ENCODE measurements at places on chromosomes 2 and 18. TPM values are rescaled to one million over a fixed set of nuclear protein-coding genes. Genes with fewer than 3 reads are reported as not detected.

GRCh38 chr2:171747371-171747770 lies 60.1 kb downstream of the DYNC1I2 start:
- H3K4me3 ChIP-seq: no peak overlapping the region
- no peaks in the 10 kb centered on the region for H3K27me3 ChIP-seq
- no peak overlapping the region for H3K27ac ChIP-seq
- no peaks in the 10 kb centered on the region for H3K4me1 ChIP-seq

DNA sequence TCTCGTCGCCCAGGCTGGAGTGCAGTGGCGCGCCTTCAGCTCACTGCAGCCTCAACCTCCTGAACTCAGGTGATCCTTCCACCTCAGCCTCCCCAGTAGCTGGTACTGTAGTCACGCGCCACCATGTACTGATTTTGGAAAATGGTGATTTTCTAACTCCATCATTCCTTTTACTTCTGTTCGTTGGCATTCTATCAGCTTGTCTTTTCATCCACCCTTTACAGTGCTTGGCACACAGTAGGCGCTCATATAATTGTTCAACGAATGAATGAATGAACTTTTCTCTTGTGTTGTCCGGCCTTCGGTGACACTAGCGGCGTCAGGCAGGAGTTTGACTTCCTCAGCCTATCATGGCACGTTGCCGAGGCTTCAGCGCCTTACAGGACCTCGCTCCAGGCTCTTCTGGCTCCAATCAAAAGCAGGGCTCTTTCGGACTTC lies 373 bp upstream of the MTHFD2 start:
- no peaks in the 10 kb centered on the region for H3K27me3 ChIP-seq
- H3K27ac ChIP-seq: peak overlapping the region; percentile 72
- H3K4me1 ChIP-seq: peaks cover 16% of the 10 kb centered on the region
- no peaks in the 10 kb centered on the region for H3K36me3 ChIP-seq
- DNase-seq: peak; percentile 91

DNA sequence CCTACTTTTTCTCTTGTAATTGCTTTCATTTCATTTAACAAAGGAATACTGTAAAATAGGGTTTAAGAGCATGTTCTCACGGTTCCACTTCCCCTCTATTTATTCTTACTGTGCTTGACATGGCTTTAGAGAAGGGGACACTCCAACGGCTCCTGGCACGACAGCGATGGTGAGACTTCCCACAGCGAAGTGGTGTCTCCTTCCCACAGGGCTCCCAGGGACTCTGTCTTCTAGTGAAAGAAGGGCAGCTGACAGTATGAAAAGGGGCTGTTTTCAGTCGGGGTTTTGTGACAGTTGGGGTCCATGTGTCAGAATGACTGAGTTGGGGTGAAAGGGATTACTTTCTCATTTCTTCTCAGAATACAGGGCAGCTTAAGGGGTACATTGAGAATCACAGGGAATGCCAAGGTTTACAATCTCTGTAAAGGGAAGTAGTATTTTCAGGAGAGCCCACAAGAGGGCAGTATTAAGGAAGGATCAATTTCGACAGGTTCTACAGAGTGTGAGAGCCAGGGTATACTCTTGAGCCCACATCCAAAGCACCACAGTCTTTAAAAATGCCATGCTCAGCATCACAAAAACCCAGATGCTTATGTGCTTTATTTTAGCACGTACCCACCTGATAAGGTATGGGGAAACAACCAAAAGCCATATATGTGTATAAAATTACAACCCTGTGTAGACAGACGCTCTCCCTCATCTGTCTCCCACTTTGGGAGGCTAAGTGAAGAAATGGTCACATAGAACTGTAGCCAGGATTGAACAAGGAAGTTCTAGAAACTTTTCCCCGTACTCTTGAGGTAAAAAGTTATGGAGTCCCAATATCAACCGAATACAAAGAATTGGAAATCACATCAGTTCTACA lies 31.3 kb upstream of the RAPGEF4 start:
- H3K4me1 ChIP-seq: no peaks in the 10 kb centered on the region
- no peak overlapping the region for H3K27ac ChIP-seq
- no peak overlapping the region for H3K4me3 ChIP-seq
- no peaks in the 10 kb centered on the region for H3K36me3 ChIP-seq

GRCh38 chr2:86274918-86275275 lies 62.5 kb downstream of the REEP1 start:
- DNase-seq: peak; percentile 79
- no peak overlapping the region for H3K4me3 ChIP-seq
- peak overlapping the region; percentile 23 for H3K27ac ChIP-seq
- no peaks in the 10 kb centered on the region for H3K27me3 ChIP-seq

- no peaks in the 10 kb centered on the region for H3K4me1 ChIP-seq
- H3K4me3 ChIP-seq: no peak overlapping the region
- H3K36me3 ChIP-seq: no peaks in the 10 kb centered on the region
- H3K27ac ChIP-seq: no peak overlapping the region
- no peaks in the 10 kb centered on the region for H3K27me3 ChIP-seq
These were observed 42.9 kb upstream of the SH3RF3 start for GRCh38 chr2:109085912-109086742.

- H3K36me3 ChIP-seq: no peaks in the 10 kb centered on the region
- no peaks in the 10 kb centered on the region for H3K4me1 ChIP-seq
- H3K4me3 ChIP-seq: no peak overlapping the region
- no peaks in the 10 kb centered on the region for H3K27me3 ChIP-seq
These were observed 75.5 kb upstream of the ST8SIA3 start for GRCh38 chr18:57276829-57277228.

DNA sequence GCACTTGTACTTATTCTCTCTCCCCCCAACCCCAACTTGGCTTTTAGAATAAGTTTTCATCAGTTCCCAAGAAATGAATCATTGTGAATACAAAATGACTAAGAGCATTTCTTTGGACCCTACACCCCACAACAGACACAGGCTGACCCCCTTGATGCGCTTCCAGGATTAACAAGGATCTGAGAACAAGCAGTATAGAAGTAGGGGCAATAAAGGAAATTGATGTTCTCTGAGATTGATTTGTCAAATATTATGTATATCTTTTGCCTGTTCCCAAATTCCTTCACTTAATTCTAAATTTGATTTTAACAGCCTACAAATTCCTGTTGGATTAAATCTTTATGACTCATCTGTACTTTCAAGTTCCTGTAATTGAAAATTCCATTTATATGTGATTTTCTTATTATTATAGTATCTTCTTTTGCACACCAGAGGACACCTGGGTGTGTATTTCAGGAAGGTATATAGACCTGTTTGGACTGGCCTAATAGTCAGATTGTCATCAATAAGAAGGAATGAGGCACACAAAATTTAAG lies 10.2 kb upstream of the PTPN4 start:
- peaks cover 1% of the 10 kb centered on the region for H3K4me1 ChIP-seq
- no peak overlapping the region for H3K4me3 ChIP-seq
- H3K27me3 ChIP-seq: no peaks in the 10 kb centered on the region
- no peak for DNase-seq

- H3K4me1 ChIP-seq: no peaks in the 10 kb centered on the region
- no peak for DNase-seq
- no peak overlapping the region for H3K4me3 ChIP-seq
- H3K36me3 ChIP-seq: no peaks in the 10 kb centered on the region
These were observed 17.4 kb downstream of the CNRIP1 start for GRCh38 chr2:68302281-68302875.

GRCh38 chr2:147045113-147045512 lies 799.7 kb upstream of the ACVR2A start:
- H3K4me3 ChIP-seq: no peak overlapping the region
- H3K4me1 ChIP-seq: peaks cover 13% of the 10 kb centered on the region

GRCh38 chr2:184370954-184371353 lies 227.4 kb upstream of the ZNF804A start:
- no peaks in the 10 kb centered on the region for H3K27me3 ChIP-seq
- H3K4me1 ChIP-seq: no peaks in the 10 kb centered on the region
- DNase-seq: no peak
- H3K36me3 ChIP-seq: no peaks in the 10 kb centered on the region
- no peak overlapping the region for H3K4me3 ChIP-seq

DNA sequence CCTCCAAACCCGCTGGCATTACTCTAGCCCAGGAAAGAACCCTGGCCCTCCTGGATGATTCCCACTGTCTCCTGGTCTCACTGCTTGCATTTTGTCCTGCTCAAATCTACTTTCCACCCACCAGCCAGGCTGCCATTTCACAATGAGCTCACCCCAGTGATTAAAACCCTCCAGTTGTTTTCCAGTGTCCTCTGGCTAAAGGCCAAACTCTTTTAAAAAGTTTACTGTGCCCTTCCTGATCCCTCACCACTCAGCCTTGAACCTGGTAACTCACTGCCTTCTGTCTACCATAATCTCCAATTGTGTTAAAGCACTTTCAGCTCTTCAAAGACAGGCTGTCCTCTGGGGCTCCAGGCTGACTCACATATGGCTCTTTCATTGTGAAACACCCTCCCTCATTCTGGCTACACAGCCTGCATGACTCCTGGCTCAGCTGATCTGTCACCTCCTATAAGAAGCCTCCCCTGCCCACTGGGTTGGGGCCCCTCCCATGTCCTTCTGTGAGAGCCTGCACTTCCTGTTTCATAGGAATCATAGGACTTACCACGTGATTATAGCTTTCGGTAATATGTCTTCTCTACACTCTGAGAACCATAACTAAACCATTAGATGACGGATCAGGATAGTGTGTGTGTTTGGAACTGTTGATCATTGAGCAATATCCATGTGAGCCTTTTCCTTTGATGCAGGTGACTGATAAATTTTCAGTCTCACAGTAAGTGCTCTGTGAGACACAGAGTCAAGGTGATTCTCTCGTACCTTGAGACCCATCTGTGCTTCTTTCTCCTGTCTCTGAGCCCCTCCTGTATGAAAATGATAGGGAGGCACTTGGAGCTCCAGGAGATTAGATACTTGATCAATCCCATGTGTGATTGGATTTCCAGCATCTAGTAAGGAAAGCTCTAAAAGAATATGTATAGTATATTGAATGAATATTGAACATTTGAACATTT lies 590.8 kb upstream of the ID2 start:
- peak; percentile 81 for DNase-seq
- H3K27ac ChIP-seq: no peak overlapping the region
- H3K27me3 ChIP-seq: no peaks in the 10 kb centered on the region
- no peaks in the 10 kb centered on the region for H3K4me1 ChIP-seq
- no peak overlapping the region for H3K4me3 ChIP-seq
- no peaks in the 10 kb centered on the region for H3K36me3 ChIP-seq

- DNase-seq: no peak
- H3K4me1 ChIP-seq: no peaks in the 10 kb centered on the region
- no peak overlapping the region for H3K27ac ChIP-seq
- no peaks in the 10 kb centered on the region for H3K36me3 ChIP-seq
These were observed 39.6 kb downstream of the SEMA4F start for GRCh38 chr2:74693668-74694067.

GRCh38 chr2:147688242-147688641 lies 156.6 kb upstream of the ACVR2A start:
- no peaks in the 10 kb centered on the region for H3K27me3 ChIP-seq
- H3K4me3 ChIP-seq: no peak overlapping the region
- no peak for DNase-seq
- no peak overlapping the region for H3K27ac ChIP-seq

DNA sequence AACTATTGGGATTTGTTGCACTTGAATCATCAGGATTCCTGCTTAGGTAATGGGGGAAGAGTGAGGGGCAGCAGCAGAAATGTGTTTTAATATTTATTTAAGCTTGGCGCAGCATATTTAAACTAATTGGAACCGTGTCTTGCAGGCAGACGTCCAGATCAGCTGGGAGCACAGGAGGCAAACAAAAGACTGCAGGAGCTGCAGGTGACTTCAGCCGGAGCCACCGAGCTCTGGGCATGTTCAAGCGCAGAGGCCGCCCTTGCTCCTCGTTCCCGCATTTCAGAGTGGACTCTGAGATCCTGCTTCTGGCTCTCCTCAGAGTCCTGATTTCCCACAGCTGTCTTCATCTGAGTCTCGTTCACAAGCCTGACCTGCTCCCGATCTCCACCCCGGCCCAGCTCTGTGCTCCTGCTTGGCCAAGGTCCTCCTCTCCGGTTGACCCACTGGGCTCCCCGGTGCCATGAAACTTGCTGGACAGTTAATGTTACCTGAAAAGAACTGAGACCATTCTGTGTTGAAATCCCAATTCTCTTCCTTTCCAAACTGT lies 475.5 kb downstream of the SOX11 start:
- H3K4me1 ChIP-seq: no peaks in the 10 kb centered on the region
- H3K4me3 ChIP-seq: no peak overlapping the region
- no peaks in the 10 kb centered on the region for H3K27me3 ChIP-seq
- no peaks in the 10 kb centered on the region for H3K36me3 ChIP-seq

GRCh38 chr2:84808279-84808678 lies 72.6 kb downstream of the TRABD2A start:
- H3K4me1 ChIP-seq: no peaks in the 10 kb centered on the region
- no peaks in the 10 kb centered on the region for H3K36me3 ChIP-seq
- H3K27ac ChIP-seq: no peak overlapping the region
- H3K4me3 ChIP-seq: no peak overlapping the region
- H3K27me3 ChIP-seq: no peaks in the 10 kb centered on the region
- DNase-seq: no peak

DNA sequence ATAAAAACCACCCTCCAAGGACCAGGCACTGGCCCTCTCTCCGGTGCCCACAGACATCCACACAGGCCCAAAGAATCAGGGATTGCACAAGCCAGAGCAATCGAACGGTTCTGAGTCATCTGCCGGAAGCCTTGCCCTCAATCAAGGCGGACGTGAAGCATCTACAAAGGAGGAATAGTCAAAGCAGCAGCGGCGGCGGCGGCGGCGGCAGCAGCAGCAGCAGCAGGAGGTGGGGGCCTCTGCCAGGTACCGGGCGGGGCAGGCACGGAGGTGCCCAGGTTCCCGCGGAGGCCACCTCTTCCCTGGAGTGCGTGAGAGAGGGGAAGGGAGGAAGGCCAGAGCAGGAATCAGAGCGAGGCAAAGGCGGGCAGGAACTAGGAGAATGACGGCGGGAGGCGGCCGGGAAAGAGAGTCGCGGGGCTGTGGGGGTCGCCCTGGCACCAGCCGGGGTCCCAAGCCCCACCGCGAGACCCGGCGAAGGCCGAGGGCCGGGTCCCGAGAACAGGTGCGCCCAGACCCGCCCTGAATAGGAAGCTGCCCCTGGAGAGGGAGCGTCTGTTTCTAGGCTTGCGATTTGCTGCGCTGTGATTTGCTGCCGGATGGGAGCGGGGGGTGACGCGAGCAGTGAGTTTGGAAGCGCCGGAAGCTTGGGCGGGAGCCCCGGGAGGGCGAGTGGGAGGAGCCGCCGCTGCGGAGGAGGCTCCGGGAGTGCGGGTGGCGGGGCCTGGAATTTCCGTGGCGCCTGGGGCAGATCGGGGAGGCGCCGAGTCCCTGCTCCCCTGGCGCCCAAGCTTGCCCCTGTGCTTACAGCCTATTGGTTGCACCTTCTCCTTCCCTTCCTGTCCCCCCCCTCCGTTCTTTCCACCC lies at the start of gene SERPINB8:
SERPINB8 (plus strand) TSS at position 140 of the 867 bp plus-strand sequence. CDS start 8,228 bp downstream, outside the sequence.
- H3K27ac ChIP-seq: peak within 1 kb of the TSS; percentile 95
- peak; percentile 97 for DNase-seq
- no peaks in the 10 kb centered on the region for H3K36me3 ChIP-seq
- no peaks in the 10 kb centered on the region for H3K27me3 ChIP-seq
- H3K4me3 ChIP-seq: peak within 1 kb of the TSS; percentile 97
- H3K4me1 ChIP-seq: peaks cover 8% of the 10 kb centered on the region

- H3K4me3 ChIP-seq: no peak overlapping the region
- H3K4me1 ChIP-seq: no peaks in the 10 kb centered on the region
- DNase-seq: no peak
- H3K27me3 ChIP-seq: no peaks in the 10 kb centered on the region
These were observed 184.8 kb downstream of the NR4A2 start for GRCh38 chr2:156147594-156148330.

Gene NYAP2
- not detected for total RNA-seq

Gene GRHL1
- total RNA-seq: 4.2 TPM

Gene NAT8
- total RNA-seq: not detected

Gene GAL3ST2
- total RNA-seq: 0.68 TPM

Gene SLC23A3
- 3.9 TPM for total RNA-seq

Gene COLEC12
- 20.5 TPM for total RNA-seq

Gene GKN1
- not detected for total RNA-seq
